ENCODE measurements at places on chromosomes 2 and 18.

DNA sequence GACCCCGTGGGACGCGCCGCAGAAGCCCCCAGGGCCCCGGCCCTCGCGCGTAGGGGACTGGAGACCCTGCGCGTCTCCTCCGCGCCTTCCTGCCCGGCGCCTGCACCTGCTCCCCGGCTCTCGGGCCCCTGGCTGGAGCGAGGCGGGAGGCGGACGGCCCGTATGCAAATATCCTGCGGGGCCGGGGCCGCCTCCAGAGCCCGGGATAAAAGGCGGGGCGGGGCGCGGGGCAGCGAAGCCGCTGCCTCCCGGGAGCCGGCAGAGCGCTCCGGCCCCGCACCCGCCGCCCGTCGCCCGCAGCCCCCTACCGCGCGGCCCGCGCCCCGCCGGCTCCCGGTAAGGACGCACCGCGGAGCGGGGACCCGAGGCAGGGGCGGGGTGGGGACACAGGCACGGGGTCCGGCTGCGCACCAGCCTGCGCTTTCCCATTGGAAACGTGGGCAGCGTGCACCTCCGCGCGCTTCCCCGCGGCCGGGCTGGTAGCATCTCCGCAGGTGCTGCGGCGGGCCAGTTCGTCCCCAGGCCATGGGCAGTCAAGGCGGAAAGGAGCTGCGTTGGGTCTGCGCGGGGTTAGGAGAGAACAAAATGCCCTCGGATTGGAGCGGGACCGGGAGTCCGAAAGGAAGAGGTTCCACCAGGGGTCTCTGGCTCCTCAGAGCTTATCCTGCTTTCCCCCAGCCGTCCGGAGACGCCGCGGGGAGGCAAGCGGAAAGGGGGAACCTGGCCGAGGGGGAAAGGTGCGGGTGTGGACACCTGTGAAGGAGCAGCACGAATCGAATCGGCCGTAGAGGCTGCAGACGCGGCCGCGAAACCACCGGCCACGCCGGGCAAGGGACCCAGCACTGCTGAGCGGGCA is at the start of gene ATP6V1C2:
Gene ATP6V1C2, plus strand, starts transcription at position 235 of the 856 bp plus-strand sequence. CDS start 1,220 bp downstream, outside the sequence.
- DNase-seq, result no peak

- DNase-seq, result no peak
Observed at GRCh38 chr2:126494593-126494992, 161.4 kb upstream of the GYPC start.

DNA sequence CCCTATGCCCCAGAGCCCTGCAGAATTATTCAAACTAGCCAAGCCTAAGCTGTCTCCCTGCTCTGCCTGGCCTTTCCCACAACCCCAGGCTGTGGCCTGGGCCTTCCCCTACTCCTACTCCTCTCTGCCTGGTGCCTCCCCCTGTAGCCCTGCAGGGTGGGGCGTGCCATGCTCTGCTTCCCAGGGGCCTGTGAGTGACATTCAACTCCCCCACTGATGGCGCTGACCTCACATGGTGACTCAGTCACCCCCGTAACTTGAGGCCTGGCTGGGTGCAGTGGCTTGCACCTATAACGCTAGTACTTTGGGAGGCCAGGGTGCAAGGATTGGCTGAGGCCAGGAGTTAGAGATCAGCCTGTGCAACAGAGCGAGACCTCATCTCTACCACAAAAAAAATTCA is 60.6 kb downstream of the KIF1A start:
- peak; percentile 29 for DNase-seq

DNA sequence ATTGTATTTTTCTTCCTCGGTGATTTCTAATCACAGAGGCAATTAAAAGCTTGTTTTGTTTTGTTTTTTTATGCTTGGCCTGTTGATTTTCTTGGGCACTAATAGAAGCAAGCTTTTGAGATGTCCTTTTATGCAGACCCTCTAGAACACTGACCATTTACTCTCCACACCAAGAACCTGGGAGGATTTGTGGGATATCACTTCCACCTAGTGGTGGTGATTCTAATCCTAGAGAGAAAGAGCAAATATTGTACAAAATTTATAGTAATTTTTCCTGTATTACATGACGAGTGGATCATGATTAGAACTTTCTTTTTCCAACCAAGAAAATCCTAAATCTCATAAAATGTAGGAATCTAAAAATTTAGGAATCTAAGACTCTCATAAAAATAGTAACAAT is 23.4 kb downstream of the NEMP2 start:
- no peak for DNase-seq

- DNase-seq, result no peak
Observed at GRCh38 chr2:69618362-69618761, 25.2 kb downstream of the AAK1 start.

DNA sequence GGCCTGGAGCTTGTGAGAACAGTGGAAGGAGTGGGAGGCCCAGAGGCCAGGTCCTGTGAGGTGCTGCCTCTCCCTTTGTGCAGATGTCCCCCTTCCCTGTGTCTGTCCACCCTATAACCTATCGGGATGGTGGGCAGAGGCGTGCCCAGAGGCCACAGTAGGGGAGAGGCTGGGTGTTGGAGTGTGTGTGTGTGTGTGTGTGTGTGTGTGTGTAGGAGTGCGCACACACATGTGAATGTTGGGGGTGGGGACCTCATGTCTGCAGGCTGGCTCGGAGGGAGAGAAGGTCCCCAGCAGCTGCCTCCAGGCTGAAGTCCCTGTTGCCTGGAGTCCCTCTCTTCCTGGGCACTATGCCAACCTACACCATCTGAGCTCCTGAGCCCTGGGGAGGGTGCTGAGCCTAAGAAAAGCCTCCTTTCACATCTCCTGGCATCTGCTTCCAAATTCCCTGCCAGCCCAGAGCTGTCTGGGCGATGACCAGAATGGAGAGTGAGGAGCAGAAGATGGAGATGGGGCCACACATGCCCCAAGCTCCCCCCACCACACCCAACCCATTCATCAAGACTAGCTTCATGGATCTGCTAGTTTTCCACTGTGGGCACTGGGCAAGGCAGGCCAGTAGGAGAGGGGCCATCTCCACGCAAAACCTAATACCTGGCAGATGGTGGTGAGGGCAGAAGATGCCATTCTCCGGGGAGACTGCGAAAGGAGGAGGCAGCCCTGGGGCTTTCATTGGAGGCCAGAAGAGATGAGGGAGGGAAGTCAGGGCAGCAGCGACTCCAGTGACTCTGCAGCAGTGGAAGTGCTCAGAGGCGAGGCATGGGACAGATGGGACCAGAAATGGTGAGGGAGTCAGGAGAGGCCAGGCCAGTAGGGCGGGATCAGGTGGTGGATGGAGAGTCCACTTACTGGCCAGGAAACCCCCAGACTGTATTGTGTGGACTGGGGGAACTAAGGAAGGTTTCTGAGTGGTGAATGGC is 20.3 kb downstream of the KCNK3 start:
- DNase-seq, result no peak

DNA sequence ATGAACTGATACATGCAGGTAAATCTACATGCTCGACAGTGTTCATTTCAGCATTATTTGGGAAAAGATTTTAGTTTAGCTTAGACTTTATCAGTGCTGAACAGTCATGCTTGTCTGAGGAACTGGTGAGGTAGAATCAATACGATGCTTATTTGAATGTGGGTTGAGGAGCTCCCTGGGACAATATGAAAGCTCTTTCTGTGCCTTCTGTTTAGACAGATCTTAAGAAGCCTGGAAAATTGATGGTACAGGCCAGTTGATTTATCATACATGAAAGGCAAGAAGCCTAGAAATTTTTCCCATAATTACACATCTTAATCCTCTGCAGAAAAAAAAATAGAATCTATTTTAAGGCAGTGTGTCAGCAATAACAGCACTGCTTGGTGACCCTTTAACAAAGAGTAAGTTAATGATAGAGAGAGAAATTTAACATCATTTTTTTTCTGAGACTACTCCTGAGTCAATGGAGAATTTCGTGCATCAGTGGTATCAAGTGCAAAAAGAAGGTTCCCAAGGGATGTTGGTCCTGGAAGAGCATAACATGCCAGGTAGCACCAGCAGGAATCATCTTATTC is 252.2 kb upstream of the CDH20 start:
- DNase-seq, result no peak

DNA sequence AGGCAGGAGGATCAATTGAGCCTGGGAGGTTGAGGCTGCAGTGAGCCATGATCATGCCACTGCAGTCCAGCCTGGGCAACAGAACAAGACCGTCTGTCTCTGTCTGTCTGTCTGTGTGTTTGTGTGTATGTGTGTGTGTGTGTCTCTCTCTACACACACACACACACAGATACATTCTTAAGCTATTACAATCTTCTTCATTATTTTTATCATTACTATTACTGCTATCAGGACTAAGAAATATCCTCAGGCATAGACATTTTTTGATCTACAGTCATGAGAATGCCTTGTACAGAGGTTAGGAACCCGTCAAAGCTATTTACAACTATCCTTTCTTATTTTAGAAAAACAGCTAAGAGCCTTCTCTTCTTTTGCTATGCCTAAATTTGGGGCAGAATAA is 207.4 kb downstream of the NEDD4L start:
- DNase-seq, result no peak

DNA sequence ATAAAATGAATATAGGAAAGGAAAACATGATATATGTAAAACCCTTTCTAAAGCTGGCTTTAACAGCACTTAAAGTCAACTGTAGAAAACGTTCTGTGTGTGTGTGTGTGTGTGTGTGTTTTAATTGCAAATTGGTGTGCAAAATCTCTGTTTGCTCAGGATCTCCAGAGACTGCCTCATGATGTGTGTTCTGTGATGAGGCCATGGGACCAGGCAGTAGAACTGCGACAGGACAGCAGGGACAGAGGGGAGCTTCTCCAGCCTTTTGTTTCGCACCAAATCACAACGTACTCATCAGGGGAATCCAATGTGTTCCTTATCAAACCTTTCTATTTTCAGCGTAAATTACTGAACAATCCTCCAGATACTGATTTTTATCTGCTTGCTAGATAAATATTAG is 66.7 kb downstream of the NXPH2 start:
- no peak for DNase-seq

DNA sequence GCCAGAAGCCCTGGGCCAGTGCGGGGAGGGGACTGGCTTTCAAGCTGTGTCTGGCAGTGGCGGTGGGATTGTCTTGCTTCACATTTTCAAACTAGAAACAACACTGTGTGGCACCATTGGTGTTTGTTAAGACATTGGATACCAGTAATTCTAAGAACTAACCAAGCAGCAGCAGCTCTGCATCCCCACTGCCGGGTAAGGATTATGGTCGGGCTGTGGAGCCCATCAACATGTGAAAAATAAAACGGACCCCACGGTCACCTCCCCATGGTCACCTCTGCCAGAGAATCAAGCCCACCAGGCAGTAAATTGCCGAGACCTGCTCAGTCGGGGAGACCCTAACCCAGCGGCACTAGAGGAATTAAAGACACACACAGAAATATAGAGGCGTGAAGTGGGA is 65.3 kb downstream of the C18orf63 start:
- no peak for DNase-seq
